ENCODE measurements at places on chromosomes 2 and 18.

GRCh38 chr18:76394780-76395476, 100.1 kb downstream of the ZNF516 start:
- no peak for DNase-seq

DNA sequence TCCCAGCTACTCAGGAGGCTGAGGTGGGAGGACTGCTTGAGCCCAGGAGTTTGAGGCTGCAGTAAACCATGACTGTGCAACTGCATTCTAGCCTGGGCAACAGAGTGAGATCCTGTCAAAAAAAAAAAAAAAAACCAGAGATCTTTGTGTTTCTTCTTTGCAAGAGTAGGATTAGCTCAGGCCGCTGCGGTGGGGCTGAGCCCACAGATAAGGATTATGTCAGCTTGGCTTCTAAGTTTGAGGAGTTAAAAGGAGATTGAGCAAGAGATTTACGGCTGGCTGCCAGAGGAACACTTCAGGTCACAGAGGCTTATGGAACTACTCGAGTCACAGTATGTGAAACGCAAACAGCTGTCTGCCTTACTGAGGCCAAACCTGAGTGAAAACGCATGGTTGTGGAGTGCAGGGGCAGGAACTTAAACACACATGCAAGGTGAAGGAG, 146.7 kb upstream of the L3MBTL4 start:
- no peak for DNase-seq

- no peak for DNase-seq
Measured at GRCh38 chr2:4181062-4181461, 477.7 kb downstream of the DCDC2C start.

- DNase-seq = no peak
Measured at GRCh38 chr2:105361102-105361889, 24.0 kb downstream of the C2orf49 start.

DNA sequence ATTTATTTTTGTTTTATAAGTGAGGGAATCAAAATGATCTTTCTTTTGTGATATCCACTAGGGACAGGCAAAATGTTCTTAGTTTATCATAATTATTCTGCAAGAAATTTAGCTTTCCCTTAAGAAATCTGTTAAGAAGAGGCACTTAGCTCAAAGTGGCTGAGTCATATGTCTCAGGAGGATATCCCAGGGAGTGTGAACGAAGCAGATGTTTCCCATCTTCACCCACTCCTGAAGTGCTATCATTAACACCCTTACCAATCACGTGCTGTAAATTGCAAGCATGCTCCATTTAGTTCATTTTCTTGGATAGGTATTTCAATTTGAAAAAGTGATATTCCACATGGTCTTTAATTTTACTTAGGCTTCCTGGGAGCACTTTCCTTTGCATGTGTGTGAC, 774.3 kb upstream of the TMEFF2 start:
- DNase-seq = no peak
